ENCODE measurements at places on chromosomes 4 and X.
A peak's percentile ranks its signal among the peaks of the same experiment; 100 is the strongest.

DNA sequence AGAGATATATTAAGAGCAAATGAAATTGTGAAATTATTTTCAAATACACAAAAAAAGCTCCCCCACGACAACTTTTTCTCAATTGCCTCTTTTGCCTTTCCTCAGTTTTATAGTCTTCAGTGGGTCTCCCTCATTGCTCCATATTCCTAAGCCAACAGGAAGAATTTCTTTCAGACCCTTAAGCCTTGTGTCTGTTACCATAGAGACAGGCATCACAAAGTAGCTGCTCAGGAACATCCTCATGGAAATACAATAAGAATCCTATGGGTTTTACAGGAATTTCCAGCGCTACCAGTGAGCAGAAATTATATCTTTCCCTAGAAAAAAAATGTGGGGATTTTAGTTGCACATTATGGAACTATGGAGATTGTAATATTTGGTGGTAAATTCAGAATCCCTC is 121.9 kb upstream of the DMD start:
- DNase-seq: no peak

DNA sequence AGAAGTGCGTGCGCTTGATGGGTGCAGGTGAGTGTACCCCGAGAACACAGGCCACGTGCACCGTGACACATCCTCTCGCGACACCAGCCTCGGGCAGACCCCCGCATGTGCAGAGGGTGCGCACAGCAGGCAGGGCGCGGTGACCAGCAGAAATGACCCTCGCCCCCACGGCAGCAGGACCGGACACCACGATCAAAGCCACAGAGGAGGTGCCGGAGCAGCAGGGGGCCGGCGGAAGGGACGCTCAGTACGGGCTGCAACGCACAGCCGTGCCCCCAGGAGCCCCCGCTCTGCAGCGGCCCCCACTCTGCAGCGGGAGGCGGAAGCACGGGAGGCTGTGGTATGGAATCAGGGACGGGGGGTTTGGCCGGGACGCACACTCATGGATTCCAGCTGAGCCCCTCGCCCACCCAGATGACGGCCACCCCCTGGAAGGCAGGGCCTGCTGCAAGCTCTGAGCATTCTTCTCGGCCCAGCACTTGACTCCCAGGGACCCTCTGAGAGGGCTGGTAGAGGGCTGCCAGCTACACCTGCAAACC is 17.1 kb downstream of the PPP2R3B start:
- no peak for DNase-seq

DNA sequence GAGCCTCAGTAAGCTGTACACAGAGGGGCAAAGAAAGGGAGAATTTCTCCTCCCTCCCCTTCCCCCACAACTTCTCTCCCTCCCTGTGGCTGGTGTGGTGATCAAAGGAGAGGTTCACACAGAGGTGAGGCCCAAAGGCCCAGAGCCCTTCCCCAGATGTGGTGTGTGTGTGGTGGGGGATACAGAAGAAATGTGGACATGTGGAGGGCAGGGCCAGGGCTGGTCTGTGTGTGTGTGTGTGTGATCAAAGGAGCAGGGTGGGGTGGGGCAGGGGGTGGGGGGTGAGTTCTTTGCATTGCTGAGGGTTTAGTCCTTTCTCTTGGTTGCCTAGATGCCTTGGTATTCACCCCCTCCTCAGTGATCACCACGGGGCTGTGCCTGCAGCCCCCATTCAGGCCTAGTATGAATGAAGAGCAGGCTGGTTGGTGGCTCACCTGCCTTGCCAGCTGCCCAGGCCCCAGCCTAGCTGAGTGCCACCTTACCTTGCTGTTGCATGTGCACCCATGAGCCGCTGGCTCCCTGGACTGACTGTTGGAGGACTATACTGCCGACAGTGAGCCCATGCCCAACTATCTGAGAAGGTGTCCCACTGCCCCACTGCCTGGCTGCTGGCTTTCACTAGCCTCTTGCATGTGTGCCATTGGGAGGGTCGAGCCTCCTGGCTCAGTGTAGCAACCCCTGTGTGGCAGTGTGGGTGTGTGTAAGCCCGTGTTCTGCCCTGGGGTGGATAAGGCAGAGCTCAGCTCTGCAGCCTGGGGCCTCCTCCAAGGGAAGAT is 101.9 kb downstream of the EFNB1 start:
- no peak for DNase-seq

DNA sequence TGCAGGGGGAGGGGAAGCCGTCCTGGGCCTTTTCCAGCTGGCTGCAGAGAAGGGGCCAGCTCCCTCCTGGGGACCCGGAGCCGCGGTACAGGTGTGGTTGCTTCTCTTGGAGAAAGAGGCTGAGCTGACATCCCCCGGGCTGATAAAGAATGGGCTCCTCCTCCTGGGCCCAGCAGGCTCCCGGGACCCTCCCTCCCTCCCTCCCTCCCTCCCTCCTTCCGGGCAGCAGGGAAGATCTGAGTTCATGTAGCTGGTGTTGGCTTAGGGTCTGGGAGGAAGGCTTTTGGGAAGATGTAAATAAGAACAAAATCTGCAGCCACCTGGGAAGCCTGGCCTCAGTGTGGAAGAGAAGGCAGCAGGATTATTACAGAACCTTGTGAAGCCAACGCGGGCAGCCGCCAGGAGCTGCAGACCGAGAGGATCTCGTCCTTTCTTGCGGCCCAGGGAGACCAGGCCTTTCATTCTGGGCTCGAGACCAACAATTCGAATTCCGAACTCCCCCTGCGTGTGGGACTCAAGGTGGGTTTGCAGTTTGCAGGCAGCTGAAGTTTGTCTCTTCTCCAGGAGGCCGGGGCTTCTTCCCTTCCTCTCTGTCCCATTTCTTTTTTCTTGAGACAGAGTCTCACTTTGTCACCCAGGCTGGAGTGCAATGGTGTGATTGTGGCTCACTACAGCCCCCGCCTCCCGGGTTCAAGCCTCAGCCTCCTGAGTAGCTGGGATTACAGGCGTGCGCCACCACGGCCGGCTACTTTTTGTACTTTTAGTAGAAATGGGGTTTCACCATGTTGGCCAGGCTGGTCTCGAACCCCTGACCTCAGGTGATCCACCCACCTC is at the start of gene PLCXD1:
PLCXD1 (plus strand) TSS at position 216 of the 834 bp plus-strand sequence. CDS start 2,807 bp downstream, outside the sequence.
- DNase-seq: no peak

DNA sequence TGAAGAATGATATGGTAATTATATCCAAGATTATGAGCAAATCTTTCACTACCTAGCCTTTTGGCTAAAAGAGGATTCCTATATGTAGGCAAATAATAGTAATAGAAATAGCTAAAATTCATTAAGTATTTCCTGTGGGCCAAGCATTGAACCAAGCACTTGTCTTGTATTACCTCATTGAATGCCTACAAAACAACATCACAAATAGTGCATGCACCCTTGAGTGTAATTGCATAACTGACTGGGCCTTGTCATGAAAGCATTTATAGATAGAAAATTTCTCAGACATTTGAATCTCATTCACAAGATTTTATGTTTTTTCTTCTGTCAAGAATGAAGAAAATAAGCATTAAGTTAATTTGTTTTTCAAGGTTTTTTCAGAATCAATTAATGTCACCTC is 3.9 kb upstream of the HPGDS start:
- DNase-seq: no peak

DNA sequence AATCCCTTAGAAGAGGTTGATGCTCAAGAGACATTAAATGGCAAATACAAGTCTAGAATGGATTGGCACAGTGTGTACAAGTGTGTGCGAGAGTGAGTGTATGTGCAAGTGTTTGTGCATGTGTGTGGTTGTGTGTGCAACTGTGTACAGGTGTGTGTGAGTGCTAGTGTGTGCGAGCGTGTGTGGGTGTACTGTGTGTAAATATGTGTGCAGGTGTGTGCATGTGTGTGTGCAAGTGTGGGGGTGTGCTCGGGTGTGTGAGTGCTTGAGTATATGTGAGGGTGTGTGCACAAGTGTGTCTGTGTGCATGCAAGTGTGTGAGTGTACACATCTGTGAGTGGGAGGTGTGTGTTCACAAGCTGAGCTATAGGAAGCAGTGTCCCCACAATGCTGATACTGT is 5.9 kb downstream of the TREX2 start:
- DNase-seq: no peak

- no peak for DNase-seq
Observed at GRCh38 chr4:177687117-177687516, 244.9 kb upstream of the AGA start.

GRCh38 chr4:123904882-123905281 is 508.3 kb downstream of the SPRY1 start:
- no peak for DNase-seq

- DNase-seq: no peak
Observed at GRCh38 chrX:114800719-114801118, 216.7 kb downstream of the IL13RA2 start.

GRCh38 chr4:107094332-107094731 is 58.2 kb upstream of the DKK2 start:
- DNase-seq: no peak

- DNase-seq: no peak
Observed at GRCh38 chrX:150854856-150855255, 43.6 kb downstream of the CD99L2 start.

GRCh38 chr4:18518098-18518497 is 496.5 kb upstream of the LCORL start:
- no peak for DNase-seq

GRCh38 chr4:184267673-184268583 is 50.3 kb upstream of the ENPP6 start:
- peak; percentile 48 for DNase-seq

Measured in activated T-cell treated with anti-CD3 and anti-CD28 coated beads for 4 hours (primary cell).